Activated CD4-positive, alpha-beta T cell treated with anti-CD3 and anti-CD28 coated beads, Interleukin-2, amount 50 U/mL, for 4 hours (primary cell): ENCODE measurements at places on chromosomes 2 and 18.

DNA sequence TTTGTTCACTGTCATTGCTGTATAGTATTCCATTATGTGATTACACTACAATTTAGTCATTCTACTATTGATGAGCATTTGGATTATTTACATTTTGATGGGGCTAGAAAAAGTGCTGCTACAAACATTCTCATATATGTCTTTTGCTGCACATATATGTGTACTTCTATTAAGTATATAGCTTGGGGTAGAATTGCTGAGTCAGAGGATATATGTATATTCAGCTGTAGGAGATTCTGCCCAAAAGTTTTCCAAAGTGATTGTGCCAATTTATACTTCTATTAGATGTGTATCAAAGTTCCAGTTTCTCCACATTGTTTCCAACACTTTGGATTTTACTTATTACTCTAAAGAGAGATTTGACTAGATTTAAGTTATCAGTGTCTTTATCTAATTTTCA, 101.7 kb upstream of the UGP2 start:
- DNase-seq = no peak

GRCh38 chr2:187188783-187189631, 259.0 kb downstream of the CALCRL start:
- no peak for DNase-seq

- no peak for DNase-seq
Measured at GRCh38 chr2:143828763-143829537, 691.0 kb downstream of the ZEB2 start.

- no peak for DNase-seq
Measured at GRCh38 chr18:26826656-26827235, 38.8 kb downstream of the AQP4 start.

GRCh38 chr2:235505181-235505741, 11.4 kb downstream of the AGAP1 start:
- DNase-seq = no peak

- DNase-seq = no peak
Measured at GRCh38 chr2:120741571-120742561, 6.2 kb downstream of the GLI2 start.

DNA sequence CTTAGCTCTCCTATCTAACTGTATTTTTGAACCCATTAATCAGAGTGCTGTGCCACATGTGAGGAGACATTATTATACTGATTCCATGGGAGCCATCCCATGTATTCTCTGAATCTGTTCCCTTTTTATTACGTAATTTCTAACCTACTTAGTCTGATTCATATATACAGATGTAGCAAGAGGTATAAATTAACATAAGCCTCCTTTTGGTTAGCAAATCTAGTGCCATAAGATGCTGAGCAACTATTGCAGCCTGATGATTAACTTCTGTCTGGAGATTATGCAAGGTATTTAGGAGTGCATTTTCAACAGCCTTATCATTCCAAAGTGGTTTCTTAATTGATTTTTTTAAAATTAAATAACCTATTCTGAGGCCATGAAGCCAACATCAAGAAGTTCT, 114.1 kb upstream of the MSH2 start:
- DNase-seq = no peak

DNA sequence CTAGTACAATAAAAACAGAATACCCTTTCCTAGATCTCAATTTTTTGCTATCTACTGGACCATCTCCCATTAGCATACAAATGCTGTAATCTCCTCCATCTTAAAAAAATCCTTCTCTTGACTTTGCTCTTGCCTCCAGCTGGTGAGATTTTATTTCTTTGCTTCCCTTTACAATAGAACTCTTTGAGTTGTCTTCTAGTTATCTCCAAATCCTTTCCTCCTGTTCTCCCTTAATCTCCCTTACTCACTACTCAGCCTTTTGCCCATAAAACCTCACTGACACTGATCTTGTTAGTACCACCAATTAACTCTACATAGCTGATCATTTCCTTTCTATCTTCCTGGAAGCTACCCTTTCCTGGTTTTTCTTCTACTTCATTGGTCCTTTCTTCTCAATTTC, 63.5 kb upstream of the FRZB start:
- DNase-seq = no peak

GRCh38 chr2:197037863-197038398, 111.4 kb upstream of the PGAP1 start:
- DNase-seq = no peak

- no peak for DNase-seq
Measured at GRCh38 chr2:30960213-30960612, 153.0 kb upstream of the CAPN13 start.
